ENCODE measurements at places on chromosomes 16 and 17. TPM values are rescaled to one million over a fixed set of nuclear protein-coding genes. Genes with fewer than 3 reads are reported as not detected.
A peak's percentile ranks its signal among the peaks of the same experiment; 100 is the strongest.

The TNP2 gene
- not detected for total RNA-seq

- no peak for DNase-seq
These were observed 109.4 kb upstream of the PLCG2 start for GRCh38 chr16:81669473-81670350.

The SMPD3 gene
- total RNA-seq = 225 TPM

GRCh38 chr17:29049541-29050145, 6.7 kb downstream of the PIPOX start:
- DNase-seq = no peak

GRCh38 chr16:73157861-73158260, 109.9 kb upstream of the ZFHX3 start:
- no peak for DNase-seq

- DNase-seq = no peak
These were observed 534.1 kb upstream of the HSBP1 start for GRCh38 chr16:83273504-83274173.

The RILP gene
- total RNA-seq = 11.7 TPM

GRCh38 chr16:48102083-48103008, 53.4 kb downstream of the ABCC12 start:
- DNase-seq = no peak

DNA sequence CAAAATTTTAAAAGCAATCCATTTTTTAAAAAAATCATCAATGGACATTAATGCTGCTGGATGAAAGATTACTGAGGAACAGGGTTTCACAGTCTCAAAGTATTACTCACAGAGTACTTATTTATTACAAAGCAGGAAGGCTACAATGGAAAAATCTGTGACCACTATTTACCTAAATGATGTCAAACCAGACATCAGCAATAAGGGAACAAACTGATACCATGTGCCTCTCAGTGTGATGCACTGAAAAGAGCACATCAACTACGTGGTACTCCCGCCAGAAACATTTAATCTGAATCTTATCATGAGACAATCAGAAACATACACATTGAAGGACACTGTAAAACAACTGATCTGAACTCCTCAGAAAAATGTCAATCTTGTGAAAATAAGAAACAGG, 124.2 kb downstream of the PARN start:
- no peak for DNase-seq

DNA sequence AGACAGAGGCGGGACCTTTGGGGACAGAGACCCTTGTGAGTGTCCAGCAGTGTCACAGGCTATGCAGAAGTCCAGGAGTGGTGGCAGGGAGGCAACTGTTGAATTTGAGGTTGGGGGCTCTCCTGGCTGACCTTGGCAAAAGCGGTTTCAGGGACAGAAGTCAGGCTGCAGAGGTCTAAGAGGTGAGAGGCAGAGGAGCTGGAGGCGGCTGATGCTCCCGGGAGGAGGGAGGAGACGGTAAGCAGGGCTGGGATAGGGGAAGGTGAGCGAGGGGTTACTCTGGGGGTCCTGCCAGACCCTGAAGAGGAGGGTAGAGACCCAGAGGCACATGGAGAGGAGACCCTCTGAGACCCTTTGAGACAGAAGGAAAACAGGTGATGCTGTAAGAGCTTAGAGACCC, 5.2 kb downstream of the EPOP start:
- no peak for DNase-seq

The HS3ST3A1 gene
- 0.49 TPM for total RNA-seq

The ZG16 gene
- not detected for total RNA-seq

DNA sequence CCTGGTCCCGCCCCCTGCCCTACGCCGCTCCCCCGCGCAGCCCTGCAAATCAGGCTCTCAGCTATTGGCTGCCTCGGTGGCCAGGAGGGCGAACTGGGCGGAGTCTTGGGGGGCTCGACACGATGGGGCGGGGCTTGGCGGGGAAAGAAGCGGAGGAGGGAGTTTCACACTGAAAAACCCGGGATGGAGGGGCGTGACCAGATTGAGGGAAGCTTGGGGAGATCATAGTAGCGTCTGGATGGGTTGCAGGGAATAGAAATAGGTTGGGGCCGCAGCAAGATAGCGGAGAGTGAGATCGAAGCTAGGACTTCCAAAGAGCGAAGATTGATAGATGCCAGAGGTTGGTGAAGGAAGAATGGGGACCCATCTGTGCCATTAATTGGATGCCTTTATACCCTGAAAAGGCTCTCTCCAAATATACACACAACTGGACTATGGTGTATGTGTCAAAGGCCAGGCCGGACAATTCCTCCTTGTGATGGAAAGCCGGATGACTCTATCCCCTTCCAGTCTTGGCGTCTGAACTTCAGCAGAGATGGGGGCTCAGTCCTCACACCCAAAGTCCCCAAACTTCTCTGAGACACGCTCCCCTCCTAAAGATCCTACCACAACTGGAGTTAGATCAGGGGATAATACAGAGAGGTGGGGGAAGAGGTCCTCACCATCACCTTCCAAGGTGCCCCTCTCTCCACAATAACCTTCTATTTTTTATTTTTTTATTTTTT, 376 bp upstream of the STAC2 start:
- no peak for DNase-seq

The PRKCB gene
- 9.6 TPM for total RNA-seq

GRCh38 chr16:67672306-67672705, 5.7 kb downstream of the C16orf86 start:
- DNase-seq = no peak

DNA sequence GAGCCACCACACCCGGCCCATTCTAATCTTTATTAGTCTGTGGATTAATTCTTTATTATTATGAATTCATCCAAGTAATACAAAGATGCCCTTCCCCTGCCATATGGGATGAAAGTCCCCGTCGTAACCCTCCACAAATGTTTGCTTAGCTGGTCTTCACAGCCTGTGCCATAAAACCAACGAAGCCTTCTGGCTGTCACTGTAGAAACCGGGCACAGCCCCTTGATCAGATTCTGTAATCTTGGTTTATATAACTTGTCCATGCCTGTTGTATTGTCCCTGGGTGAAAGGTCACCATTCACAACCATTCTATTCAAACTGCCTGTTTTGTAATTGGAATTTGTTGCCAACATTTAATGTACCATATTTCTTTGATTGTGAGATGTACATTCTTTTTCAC, 66.5 kb downstream of the ATP2C2 start:
- no peak for DNase-seq

The EVI2B gene
- total RNA-seq = 13.0 TPM

DNA sequence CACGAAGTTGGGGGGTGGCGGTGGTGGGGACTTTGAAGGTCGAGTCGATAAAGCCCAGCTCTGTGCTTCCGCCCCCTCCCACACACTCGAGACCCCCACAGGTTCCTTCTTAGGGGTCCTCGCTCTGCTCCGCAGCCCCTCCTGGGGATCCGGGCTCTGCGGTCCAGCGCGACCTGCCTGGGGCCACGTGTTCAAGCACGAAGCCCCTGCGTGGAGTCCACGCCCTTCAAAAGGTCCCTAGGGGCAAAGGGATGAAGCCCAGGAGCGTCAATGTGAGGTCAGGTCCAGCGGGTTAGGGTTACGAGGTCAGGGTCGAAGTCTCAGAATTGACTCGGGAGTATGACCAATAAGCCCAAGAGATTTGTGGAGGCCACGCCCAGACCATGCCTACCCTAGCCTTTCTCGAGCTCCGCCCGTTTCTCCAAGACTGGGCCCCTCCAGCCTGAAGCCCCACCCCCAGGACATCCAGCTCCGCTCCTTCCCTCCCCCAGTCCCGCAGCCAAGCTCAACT, 786 bp upstream of the CACNA1G start:
- DNase-seq = no peak

GRCh38 chr16:77584205-77584859, 138.0 kb upstream of the NUDT7 start:
- peak; percentile 31 for DNase-seq

DNA sequence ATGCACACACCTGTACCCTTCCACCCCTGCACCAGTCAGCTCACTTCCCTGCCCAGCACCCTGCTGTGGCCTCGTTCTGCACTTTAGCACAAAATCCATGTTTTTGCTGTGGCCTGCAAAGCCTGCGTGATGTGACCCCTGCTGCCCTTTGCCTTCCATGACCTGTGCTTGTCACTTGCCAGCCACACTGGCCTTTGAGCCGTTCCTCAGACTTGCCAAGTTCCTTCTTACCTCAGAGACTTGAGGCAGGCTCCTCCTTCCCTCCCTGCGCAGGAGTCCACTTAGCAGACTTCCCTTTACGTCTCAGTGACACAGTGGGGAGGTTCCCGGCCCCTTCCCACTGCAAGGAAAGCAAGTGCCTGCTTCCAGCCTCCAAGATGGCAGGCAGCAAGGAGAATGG, 134.7 kb downstream of the SNX29 start:
- DNase-seq = no peak

GRCh38 chr16:88008840-88009239, 57.6 kb downstream of the BANP start:
- no peak for DNase-seq

The FBXL16 gene
- total RNA-seq = 0.78 TPM

The CCL7 gene
- not detected for total RNA-seq

- no peak for DNase-seq
These were observed 86.8 kb upstream of the SALL1 start for GRCh38 chr16:51237861-51238378.

- DNase-seq = no peak
These were observed 9.2 kb downstream of the KDM6B start for GRCh38 chr17:7843257-7843535.

GRCh38 chr16:68802190-68802589, 41.1 kb upstream of the TANGO6 start:
- DNase-seq = no peak

The KRTAP16-1 gene
- total RNA-seq = not detected

The EFCAB5 gene
- not detected for total RNA-seq
